ENCODE measurements at places on chromosomes 2 and 18.
A peak's percentile ranks its signal among the peaks of the same experiment; 100 is the strongest.

- no peaks in the 10 kb centered on the region for H3K36me3 ChIP-seq
- H3K27ac ChIP-seq: no peak overlapping the region
- H3K4me1 ChIP-seq: no peaks in the 10 kb centered on the region
- no peak for DNase-seq
Measured at GRCh38 chr2:207093234-207093633, 72.5 kb downstream of the KLF7 start.

- H3K4me3 ChIP-seq: peak within 1 kb of the TSS; percentile 71
- no peaks in the 10 kb centered on the region for H3K36me3 ChIP-seq
- peaks cover 16% of the 10 kb centered on the region for H3K4me1 ChIP-seq
- peak within 1 kb of the TSS; percentile 96 for H3K27ac ChIP-seq
Measured at GRCh38 chr2:121284463-121285449, at the start of gene TFCP2L1. Gene TFCP2L1 (minus strand): TSS chr2:121285202. CDS start chr2:121285109, 93 bp downstream.

GRCh38 chr2:127404466-127405254 lies 13.6 kb upstream of the PROC start:
- H3K27ac ChIP-seq: peak overlapping the region; percentile 34
- H3K27me3 ChIP-seq: no peaks in the 10 kb centered on the region
- H3K36me3 ChIP-seq: no peaks in the 10 kb centered on the region
- no peak for DNase-seq

- no peaks in the 10 kb centered on the region for H3K36me3 ChIP-seq
- no peak overlapping the region for H3K27ac ChIP-seq
- no peaks in the 10 kb centered on the region for H3K27me3 ChIP-seq
- no peak overlapping the region for H3K4me3 ChIP-seq
Measured at GRCh38 chr2:68282811-68283418, 30.6 kb upstream of the PPP3R1 start.

DNA sequence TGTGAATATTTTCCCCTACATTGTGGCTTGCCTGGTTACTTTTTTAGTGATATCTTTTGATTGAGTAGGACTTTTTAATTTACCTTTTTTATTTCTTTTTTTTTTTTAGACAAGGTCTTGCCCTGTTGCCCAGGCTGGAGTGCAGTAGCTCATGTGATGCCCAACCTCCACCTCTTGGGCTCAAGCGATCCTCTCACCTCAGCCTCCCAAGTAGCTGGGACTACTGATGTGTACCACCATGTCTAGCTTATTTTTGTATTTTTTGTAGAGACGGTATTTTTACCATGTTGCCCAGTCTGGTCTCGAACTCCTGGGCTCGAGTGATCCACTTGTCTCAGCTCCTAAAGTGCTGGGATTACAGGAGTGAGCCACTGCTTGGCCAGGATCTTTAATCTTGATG lies 25.3 kb downstream of the EML4 start:
- H3K36me3 ChIP-seq: no peaks in the 10 kb centered on the region
- H3K4me3 ChIP-seq: no peak overlapping the region
- peaks cover 69% of the 10 kb centered on the region for H3K4me1 ChIP-seq
- no peak for DNase-seq

GRCh38 chr2:165952085-165952484 lies 1.5 kb downstream of the TTC21B start:
- no peak overlapping the region for H3K4me3 ChIP-seq
- no peaks in the 10 kb centered on the region for H3K27me3 ChIP-seq
- H3K36me3 ChIP-seq: no peaks in the 10 kb centered on the region
- no peak overlapping the region for H3K27ac ChIP-seq
- peaks cover 28% of the 10 kb centered on the region for H3K4me1 ChIP-seq
- no peak for DNase-seq

GRCh38 chr2:216059233-216059834 lies 22.3 kb downstream of the PECR start:
- H3K27me3 ChIP-seq: no peaks in the 10 kb centered on the region
- H3K27ac ChIP-seq: no peak overlapping the region

DNA sequence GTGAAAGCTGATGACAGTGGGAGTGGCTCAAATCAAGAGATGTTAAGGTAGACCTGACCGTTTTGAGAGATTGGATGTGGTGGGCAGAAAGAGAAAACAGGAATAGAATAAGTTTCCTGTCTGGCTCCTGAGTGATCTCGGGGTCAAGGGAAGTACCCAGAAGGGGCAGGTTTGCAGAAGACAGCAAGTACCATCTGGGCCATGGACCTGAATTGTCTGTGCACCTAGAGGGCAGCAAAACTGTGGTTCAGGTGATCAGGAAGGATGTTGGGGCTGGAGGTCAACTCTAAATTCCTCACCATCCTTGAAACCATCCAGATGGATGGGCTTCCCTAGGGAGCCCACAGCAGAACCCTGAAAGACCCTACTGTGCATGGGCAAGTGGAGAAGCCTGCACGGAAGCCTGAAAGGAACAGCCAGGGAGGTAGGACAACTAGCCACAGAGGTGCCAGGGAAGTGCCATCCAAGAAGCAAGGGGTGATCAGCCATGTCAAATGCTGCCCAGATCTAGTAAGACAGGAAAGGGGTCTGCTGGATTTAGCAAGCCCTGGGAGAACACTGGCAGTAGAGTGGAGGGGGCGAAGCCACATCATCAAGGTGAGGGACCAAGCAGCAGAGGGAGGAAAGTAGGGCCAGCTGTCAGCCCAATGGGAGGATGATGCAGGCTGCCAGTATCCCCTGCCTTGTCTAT lies 8.0 kb downstream of the TEX261 start:
- H3K36me3 ChIP-seq: peaks cover 22% of the 10 kb centered on the region
- no peak overlapping the region for H3K4me3 ChIP-seq
- no peak for DNase-seq
- no peak overlapping the region for H3K27ac ChIP-seq

DNA sequence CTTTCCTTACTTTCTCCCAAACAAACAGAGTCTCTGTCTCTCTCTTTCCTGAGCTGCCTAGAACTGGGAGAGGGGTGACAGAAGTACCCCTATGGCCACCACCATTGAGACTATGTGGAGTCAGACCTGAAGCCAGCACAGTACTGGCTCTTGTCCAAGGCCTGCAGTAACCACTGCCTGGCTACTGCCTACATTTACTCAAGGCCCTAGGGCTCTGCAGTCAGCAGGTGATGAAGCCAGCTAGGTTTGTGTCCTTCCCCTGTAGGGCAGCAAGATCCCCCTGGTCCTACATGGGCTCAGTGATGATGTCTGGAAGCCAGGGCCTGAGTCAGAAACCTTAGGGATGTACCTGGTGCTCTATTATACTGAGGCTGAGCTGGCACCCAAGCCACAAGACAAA lies 12.2 kb downstream of the MYO3B start:
- H3K4me3 ChIP-seq: no peak overlapping the region
- no peaks in the 10 kb centered on the region for H3K36me3 ChIP-seq
- no peaks in the 10 kb centered on the region for H3K4me1 ChIP-seq
- no peaks in the 10 kb centered on the region for H3K27me3 ChIP-seq

GRCh38 chr18:26121476-26121875 lies 12.2 kb upstream of the PSMA8 start:
- no peak for DNase-seq
- no peaks in the 10 kb centered on the region for H3K4me1 ChIP-seq
- no peak overlapping the region for H3K4me3 ChIP-seq
- H3K27ac ChIP-seq: no peak overlapping the region
- peaks cover 4% of the 10 kb centered on the region for H3K27me3 ChIP-seq
- H3K36me3 ChIP-seq: no peaks in the 10 kb centered on the region

- H3K27ac ChIP-seq: no peak overlapping the region
- no peaks in the 10 kb centered on the region for H3K36me3 ChIP-seq
Measured at GRCh38 chr2:86056590-86057331, 48.9 kb downstream of the POLR1A start.

- H3K4me3 ChIP-seq: no peak overlapping the region
- no peak for DNase-seq
Measured at GRCh38 chr18:62812242-62812641, 96.9 kb downstream of the PHLPP1 start.

DNA sequence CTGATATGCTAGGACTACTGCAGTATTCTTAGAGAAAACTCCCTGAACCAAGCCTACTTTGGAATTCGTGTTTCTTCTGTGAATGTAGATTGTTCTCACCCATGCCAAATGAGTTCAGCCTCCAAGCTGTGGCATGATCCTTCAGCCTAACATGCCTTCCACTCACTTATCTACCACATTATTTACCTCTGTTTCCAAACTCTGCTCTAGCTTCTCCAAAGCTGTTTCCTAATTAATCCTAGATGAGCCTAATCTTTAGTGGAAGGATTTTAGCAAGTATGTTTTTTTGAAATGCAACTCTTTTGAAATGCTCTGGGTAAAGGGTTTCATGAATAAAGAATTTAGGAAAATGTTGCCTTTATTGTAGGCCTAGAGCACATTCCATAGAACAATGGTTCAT lies 152.9 kb upstream of the MMADHC start:
- H3K27ac ChIP-seq: no peak overlapping the region
- no peaks in the 10 kb centered on the region for H3K36me3 ChIP-seq
- no peaks in the 10 kb centered on the region for H3K27me3 ChIP-seq
- no peak for DNase-seq

DNA sequence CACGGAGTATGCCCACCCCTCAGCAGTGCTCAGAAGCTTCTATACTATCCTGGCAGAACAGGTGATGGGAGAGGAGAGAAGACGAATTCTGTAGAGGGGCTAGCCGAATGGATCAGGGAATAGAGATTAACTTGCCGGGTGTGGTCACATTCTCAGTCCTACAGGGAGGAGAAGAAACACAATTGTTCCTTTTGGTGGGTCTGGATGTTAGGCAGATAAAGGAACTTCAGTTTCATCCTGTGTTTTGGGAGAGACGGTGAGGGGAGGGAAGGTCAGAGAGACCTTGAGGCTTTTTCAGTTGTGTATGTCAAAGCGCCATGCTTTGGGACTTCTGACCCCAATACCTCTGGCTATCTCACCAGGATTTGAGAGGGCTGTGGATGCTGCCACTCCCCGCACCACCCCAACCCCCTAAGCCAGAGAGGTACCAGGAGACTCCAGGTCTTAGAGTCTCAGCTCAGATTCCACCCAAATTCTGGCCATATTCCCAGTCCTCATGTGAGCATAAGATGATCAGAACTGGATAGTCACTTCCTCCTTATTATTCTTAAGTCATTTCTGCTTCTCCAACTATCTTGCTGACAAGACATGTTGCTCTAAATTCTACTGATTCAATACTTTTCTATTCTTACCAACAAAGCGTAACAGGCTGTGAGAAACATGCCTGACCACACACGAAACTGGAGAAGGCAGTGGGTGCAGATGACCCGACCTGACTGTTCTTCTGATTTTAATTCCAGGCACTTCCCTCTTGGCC lies 2.3 kb upstream of the TMEM37 start:
- H3K27ac ChIP-seq: peak overlapping the region; percentile 88
- no peaks in the 10 kb centered on the region for H3K27me3 ChIP-seq
- DNase-seq: no peak
- H3K4me1 ChIP-seq: peaks cover 60% of the 10 kb centered on the region

GRCh38 chr2:101690547-101691152 lies 6.9 kb upstream of the MAP4K4 start:
- no peak for DNase-seq
- H3K4me3 ChIP-seq: no peak overlapping the region
- H3K36me3 ChIP-seq: no peaks in the 10 kb centered on the region
- H3K4me1 ChIP-seq: peaks cover 8% of the 10 kb centered on the region
- H3K27me3 ChIP-seq: no peaks in the 10 kb centered on the region

GRCh38 chr2:28565720-28566295 lies 69.9 kb downstream of the PLB1 start:
- no peak for DNase-seq
- H3K4me3 ChIP-seq: no peak overlapping the region
- H3K4me1 ChIP-seq: no peaks in the 10 kb centered on the region
- no peaks in the 10 kb centered on the region for H3K36me3 ChIP-seq
- H3K27me3 ChIP-seq: no peaks in the 10 kb centered on the region

GRCh38 chr2:160022162-160022561 lies 40.3 kb downstream of the PLA2R1 start:
- H3K4me3 ChIP-seq: no peak overlapping the region
- no peaks in the 10 kb centered on the region for H3K36me3 ChIP-seq
- no peak overlapping the region for H3K27ac ChIP-seq
- no peaks in the 10 kb centered on the region for H3K27me3 ChIP-seq

All from transverse colon (tissue), 4 donors.